ENCODE measurements at places on chromosomes 4 and X.
A peak's percentile ranks its signal among the peaks of the same experiment; 100 is the strongest.

GRCh38 chr4:107630185-107630705 is 89.8 kb downstream of the PAPSS1 start:
- no peak for DNase-seq

GRCh38 chr4:83910693-83911092 is 374.8 kb downstream of the GPAT3 start:
- DNase-seq, result no peak

- DNase-seq, result no peak
These were observed 62.7 kb upstream of the GPC4 start for GRCh38 chrX:133477986-133478385.

- DNase-seq, result no peak
These were observed 67.1 kb upstream of the HGFAC start for GRCh38 chr4:3374667-3375066.

DNA sequence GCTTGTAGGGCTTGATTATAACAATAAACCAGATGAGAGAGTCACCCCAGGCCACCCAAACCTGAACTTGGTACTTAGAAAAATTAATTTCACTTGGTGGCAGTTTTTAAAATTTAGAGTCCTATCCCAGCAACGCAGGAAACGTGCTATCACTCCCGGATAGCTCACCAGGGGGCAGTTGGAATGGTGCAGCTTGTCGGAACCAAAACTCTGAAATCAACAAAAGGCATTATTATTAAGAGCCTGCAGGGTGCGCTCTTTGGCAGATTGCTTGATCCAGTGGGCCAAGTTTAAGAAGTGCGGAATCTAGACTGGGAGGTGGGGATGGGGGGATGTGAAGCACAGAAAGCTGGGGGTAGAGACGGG is 2.4 kb downstream of the FRAS1 start:
- DNase-seq, result no peak

- DNase-seq, result no peak
These were observed 56.0 kb downstream of the GPR82 start for GRCh38 chrX:41779941-41780340.

DNA sequence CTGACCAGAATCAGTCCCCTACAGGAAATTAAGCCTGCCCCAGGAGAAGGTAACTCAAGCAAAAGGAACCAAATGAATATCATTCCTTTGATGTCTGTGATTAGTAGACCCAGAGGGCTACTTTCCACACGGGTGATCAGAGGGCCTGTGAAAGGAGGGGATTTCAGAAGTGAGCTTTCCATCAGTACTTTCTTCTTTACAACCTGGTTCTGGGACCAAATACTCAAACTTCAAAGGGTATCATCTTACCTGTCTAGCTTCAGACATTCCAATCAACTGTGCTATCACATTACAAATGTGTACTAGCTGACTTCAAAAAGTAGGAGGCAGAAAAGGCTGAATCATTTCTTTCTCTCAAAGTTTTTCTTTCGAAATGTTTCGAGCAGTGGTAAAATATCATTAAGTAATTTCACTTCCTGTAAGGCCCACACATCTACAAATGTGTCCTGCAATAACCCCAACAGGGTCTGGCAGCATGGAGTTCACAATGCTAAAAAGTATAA is 23.9 kb downstream of the ACSL4 start:
- no peak for DNase-seq

DNA sequence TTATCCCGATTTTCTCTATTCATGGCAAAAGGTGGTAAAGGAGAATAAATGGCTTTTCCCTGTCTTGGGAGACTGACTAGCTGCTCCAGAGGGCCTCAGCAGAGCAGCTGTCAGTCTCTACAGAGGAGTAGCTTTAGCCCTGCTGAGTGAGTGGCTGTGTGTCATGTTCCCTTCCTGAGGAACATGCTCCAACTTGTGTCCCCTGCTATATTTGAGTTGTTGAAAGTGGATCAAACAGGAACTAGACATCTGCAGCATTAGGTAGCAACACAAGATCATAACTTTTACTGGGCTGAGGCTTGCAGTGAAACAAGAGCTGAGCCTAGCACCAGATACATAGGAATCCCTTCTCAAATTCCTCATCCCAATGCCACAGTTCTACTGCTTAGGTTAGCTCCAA is 26.7 kb upstream of the PLAC1 start:
- no peak for DNase-seq

GRCh38 chr4:103306870-103307375 is 108.8 kb upstream of the CENPE start:
- DNase-seq, result no peak

GRCh38 chrX:77118686-77119085 is 328.5 kb upstream of the FGF16 start:
- no peak for DNase-seq

DNA sequence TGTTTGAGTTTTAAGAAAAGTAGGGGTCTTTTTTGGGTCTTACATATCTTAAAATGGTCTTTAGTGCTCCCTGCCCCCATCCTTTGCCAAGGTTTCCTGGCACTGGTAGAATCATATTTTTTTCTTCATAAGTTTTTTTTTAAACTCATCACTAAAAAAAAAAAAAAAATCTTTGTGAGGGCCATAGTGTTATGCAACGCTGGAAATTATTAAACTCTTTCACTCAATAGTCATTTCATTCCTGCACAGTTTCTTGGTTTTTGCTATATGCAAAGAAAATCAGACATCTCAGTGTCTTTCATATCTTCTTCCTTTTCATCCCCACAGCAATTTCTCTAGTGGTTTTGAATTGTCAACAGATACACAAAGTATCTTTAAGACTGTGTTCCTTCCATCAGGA is 95.6 kb downstream of the TMA16 start:
- no peak for DNase-seq

GRCh38 chr4:17081179-17081578 is 182.7 kb upstream of the LDB2 start:
- no peak for DNase-seq

- no peak for DNase-seq
These were observed 46.0 kb upstream of the TMPRSS11E start for GRCh38 chr4:68401231-68401630.

GRCh38 chr4:10094841-10095240 is 21.8 kb downstream of the WDR1 start:
- no peak for DNase-seq

- DNase-seq, result no peak
These were observed 98.1 kb downstream of the MGST2 start for GRCh38 chr4:139763672-139764071.

- no peak for DNase-seq
These were observed 68.9 kb upstream of the NRK start for GRCh38 chrX:105753411-105753810.

GRCh38 chr4:181685911-181686310 is 557.3 kb upstream of the TENM3 start:
- no peak for DNase-seq

DNA sequence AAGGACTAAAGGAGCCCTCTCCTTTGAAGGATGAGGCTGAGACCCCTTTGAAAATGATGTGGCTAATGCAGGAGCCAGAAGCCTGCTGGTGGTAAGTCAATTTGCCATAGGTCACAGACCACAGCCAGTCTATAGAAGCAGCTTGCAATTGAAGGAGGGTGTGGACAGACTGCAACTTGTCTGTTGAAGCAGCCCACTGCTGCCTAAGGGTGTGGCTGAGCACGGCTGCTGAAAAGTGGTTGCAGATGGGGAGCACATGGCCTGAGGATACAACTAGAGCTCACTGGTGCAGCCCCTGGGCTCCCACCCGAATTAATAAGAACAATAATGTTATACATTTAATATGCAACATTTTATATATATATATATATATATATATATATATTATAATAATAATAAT is 11.4 kb upstream of the EXOC1L start:
- no peak for DNase-seq

DNA sequence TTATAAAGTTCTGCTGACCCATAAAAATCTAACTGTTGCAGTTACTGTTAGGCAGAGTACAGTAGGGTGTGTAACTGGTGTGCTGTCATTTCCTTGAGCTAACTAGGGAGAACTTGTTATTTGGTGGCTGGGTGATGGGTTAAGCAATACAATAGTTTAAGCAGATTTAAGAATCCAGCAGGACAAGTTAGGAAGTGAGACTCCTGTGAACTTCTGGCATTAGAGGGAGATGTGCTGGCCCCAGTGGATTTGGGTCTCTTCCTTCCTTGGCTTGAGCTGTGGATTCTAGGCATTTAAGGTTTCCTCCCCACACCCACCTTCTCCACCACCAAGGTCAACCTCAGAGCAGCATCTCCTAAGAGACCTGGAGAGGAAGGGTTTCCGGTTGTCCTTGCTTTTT is 70.5 kb downstream of the CLCN5 start:
- no peak for DNase-seq

DNA sequence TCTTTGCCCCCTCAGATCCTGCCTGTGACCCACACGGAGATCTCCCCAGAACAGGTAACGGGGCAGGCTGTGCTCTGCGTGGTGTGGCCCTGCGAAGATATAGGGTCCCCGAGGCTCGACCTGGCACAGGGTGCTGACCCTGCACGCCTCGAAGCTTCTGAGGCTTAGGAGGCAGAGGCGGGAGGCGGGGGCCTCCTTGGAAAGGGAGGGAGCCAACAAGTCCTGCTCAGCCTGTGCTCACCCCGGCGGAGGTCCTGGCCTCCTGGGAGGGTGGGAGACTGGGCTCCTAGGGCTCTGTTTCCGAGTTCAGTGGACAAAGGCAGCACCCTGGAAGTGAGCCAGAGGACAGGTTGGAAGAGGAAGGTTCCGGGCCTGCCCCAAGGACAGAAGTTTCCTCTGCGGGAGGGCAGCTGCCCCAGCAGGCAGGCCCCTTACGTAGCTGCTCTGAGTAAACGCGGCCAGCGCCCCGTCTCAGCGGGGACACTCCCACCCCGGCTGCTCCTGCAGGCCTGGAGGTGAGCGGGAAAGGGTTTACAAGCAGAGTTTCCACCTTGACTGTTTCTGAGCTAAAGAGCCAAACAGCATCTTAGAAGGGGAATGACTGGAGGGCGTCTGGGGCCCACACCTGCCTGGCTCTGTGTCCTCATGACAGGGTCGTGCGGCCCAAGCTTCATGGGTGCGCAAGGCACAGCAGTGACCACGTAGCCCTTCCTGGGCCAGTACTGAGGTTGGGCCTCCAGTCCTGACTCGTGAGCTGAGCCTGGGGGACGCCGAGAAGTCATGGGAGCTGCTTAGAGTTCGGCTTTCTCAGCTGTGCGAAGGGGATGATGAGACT is 16.1 kb downstream of the TMEM175 start:
- no peak for DNase-seq

- DNase-seq, result no peak
These were observed 144.4 kb downstream of the PCDH18 start for GRCh38 chr4:137387924-137388323.

DNA sequence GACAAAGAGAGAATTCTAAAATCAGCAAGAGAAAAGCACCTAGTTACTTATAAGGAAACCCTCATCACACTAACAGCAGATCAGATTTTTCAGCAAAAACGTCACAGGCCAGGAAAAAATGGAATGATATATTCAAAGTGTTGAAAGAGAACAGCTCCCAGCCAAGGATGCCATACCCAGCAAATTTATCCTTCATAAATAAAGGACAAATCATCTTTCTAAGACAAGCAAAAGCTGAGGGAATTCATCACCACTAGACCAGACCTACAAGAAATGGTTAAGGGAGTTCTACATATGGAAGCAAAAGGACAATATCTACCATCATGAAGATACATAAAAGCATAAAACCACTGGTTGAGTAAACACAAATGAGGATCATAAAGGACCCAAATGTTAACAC is 53.6 kb downstream of the MANBA start:
- DNase-seq, result no peak

DNA sequence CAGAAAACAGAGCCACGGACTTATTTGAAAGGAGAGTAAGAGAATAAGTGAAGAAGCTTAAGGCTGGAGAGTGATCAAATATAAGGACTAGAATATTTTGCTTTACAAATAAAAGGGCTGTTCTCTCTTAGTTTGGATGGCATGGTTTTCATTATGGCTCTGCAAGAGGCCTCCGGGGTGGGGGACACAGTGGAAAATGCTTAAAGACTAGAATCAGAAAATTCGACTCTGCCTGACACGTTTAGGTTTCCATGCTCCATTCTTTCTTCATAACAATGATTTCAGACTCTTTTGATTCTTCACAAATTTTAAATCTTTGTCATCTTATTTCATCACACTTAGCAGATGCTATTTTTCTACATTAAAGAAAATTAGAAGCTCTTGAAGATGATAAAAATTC is 632.4 kb upstream of the BOD1L1 start:
- DNase-seq, result no peak

DNA sequence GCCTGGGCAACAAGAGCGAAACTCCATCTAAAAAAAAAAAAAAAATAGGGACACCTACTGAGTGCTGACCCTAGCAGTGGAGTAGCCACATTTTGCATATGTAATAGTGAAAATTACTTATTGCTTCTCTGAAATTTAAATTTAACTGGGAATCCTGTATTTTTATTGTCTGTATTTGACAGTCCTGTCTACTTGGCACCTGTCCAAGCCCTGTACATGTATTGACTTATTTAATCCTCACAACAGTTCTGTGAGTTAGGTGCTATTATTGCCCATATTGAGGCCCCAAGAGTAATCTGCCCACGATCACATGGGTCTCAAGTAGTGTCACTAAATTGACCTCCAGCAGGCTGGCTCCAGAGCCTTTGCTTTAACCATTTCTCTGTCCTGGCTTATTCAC is 81.6 kb downstream of the WDR19 start:
- no peak for DNase-seq

DNA sequence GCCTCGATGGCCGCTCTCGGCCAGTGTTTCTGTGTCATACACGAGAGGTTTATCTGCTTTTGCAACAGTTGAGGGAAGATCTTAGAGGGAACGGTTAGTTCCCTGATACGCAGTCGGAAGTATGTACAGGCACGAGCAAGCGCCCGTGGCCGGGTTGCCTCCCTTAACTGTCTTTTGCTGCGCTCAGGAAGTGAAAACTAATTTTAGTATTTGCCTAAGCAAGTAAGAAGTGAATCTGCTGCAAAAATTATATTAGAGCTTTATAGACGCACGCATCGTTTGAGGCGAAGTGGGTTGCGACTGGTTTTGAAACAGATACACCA is 695 bp downstream of the MTM1 start:
- DNase-seq, result peak; percentile 23

- DNase-seq, result no peak
These were observed 203.4 kb downstream of the MAML3 start for GRCh38 chr4:139950568-139950967.

DNA sequence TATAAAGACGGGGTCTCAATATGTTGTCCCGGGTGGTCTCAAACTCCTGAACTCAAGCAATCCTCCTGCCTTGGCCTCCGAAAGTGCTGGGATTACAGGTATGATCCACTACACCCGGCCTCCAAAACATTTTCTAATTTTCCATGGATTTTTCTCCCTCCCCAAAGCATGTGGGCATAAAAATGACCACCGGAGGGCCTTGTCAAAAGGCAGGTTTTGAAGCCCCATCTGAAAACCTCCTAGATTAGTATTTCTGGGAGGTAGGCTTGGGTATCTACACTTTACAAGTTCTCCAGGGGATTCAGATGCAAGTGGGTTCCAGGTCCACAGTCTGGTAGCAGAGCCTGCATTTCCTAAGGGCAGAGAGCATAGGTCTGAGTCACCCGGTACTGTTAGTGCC is 1.4 kb upstream of the GPR173 start:
- DNase-seq, result no peak

DNA sequence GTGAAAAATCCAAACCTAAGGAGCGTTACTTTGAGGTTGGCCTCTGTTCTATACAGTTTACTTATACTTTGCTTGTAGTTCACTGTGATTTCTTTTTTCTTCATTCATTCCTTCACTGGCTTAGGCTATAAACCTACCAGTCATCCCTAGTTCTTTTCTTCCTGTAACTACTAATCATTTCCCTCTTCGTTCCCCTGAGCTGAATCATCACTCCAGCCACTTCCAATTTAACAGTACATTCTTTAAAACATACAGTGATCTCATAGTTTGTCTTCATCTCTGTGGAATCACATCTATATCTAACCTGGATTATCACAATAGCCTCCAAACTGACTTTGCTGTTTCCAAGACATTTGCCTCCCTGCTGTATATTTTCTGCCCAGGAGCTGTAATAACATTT is 25.2 kb upstream of the NPFFR2 start:
- DNase-seq, result no peak

Measured in activated CD4-positive, alpha-beta T cell treated with anti-CD3 and anti-CD28 coated beads for 4 hours (primary cell).